ENCODE measurements at places on chromosomes 5 and 9.

DNA sequence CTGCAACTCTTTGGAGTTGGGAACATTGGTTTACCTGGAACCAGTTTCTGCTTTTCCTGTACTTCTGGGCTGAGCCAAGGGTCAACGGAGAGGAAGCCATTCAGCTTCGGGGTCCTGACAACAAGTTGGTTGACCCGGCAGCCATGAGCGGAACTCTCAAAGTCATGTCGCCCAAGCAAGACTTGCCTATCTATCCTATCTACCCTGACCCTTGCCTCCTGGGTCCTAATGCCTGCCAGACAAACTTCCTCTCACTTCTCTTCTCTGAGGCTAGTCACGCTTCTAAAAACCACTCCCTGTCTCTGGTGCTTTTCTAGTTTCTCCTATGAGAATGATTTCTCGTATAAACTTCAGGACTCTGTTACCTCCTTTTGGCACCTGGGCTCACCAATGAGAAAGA is 44.7 kb upstream of the CRHBP start:
- no peak for DNase-seq

- no peak for DNase-seq
Measured at GRCh38 chr9:125293134-125293533, 31.5 kb downstream of the GAPVD1 start.

DNA sequence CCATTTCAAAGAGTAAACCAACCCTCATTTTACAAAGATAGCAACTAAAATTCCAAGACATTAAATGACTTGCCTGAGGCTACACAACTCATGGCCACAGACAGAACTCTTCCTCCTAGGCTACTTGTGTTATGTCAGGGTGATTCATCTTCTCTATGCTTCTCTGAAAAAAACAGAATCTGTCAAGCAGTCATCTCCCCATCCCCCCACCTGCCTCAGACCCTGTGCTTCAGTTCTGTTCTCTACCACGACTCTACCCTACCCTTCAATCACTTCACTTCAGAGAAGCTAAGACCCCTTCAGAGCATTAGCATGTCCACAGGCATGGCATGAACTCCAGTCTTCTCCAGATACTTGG is 277.7 kb upstream of the PTGER4 start:
- DNase-seq: peak; percentile 57

- no peak for DNase-seq
Measured at GRCh38 chr9:121199921-121200320, 1.7 kb downstream of the RAB14 start.

- peak; percentile 19 for DNase-seq
Measured at GRCh38 chr5:74570250-74570649, 70.3 kb downstream of the ENC1 start.

DNA sequence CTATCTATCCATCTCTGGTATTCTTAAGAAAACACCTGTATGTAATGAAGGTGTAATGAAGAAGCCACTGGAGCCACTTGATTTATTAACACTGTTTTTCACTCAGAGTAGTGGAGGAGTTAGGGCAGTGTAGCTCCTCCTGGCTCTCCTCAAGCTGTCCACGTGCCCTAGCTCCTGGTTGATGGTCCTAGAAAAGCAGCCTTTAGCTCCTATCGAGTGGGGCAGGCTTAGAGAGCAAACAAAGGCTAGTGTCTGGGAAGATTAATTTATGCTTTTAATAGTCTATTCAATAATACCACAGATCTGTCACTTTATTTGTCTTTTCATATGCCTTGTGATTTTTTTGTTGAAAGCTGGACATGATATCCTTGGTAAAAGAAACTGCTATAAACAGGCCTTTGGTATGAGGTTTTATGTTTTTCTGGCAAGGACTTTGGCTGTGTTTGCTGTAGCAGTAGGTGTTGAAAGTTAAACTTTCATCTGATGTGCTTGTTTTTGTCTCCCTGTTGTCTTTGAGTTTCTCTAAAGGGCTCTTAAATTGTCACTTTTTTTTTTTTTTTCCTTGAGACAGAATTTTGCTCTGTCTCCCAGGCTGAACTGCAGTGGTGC is 141.1 kb downstream of the GCNT1 start:
- DNase-seq: no peak

- no peak for DNase-seq
Measured at GRCh38 chr9:36191290-36191645, 547 bp downstream of the CLTA start.

GRCh38 chr9:129995409-129996160 is 47.4 kb downstream of the FNBP1 start:
- DNase-seq: peak; percentile 66

- DNase-seq: no peak
Measured at GRCh38 chr5:167063788-167064187, 1227.7 kb upstream of the WWC1 start.

- DNase-seq: no peak
Measured at GRCh38 chr9:109912726-109913460, 132.9 kb downstream of the PALM2AKAP2 start.
